NCI-H524 (cell line): ENCODE measurements at places on chromosomes 4 and X.

GRCh38 chr4:81490403-81491160 is 18.9 kb upstream of the RASGEF1B start:
- no peak for DNase-seq

GRCh38 chrX:9644335-9644734 is 121.3 kb downstream of the GPR143 start:
- DNase-seq, result no peak

- DNase-seq, result no peak
Measured at GRCh38 chr4:182741914-182742313, 175.3 kb downstream of the DCTD start.

- DNase-seq, result no peak
Measured at GRCh38 chr4:92099861-92100260, 203.9 kb upstream of the GRID2 start.

DNA sequence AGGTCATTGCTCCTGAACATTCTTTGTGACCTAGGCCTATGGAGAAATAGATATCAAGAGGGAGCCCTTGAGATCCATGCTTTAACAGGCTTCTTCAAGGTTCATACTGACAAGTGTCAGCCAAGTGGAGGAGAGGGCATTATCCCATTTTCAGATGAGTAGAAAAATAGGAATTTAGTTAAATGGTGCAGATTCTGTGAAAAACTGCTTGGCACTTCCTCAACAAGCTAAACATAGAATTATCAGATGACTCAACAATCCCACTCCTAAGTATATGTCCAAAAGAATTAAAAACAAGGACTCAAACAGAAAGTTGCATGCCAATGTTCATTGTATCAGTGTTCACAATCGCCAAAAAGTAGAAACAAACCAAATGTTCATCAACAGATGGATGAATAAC is 43.8 kb upstream of the KCNIP4 start:
- no peak for DNase-seq

- DNase-seq, result no peak
Measured at GRCh38 chr4:98421111-98421510, 159.9 kb downstream of the RAP1GDS1 start.

GRCh38 chr4:15506464-15506863 is 36.8 kb downstream of the CC2D2A start:
- no peak for DNase-seq
